ENCODE measurements at places on chromosomes 5 and 9. TPM values are rescaled to one million over a fixed set of nuclear protein-coding genes. Genes with fewer than 3 reads are reported as not detected.
A peak's percentile ranks its signal among the peaks of the same experiment; 100 is the strongest.

- no peak for DNase-seq
These were observed 81.0 kb upstream of the ZBTB43 start for GRCh38 chr9:126723807-126724172.

- DNase-seq, result no peak
These were observed 18.1 kb upstream of the WWC1 start for GRCh38 chr5:168273056-168273980.

ANKRD31 gene
- total RNA-seq, result not detected

BAAT gene
- not detected for total RNA-seq

GRCh38 chr5:91293131-91293530, 90.0 kb downstream of the ARRDC3 start:
- no peak for DNase-seq

PCDHA9 gene
- total RNA-seq, result not detected

DIPK1B gene
- 22.3 TPM for total RNA-seq

- DNase-seq, result no peak
These were observed 12.5 kb downstream of the TRIM7 start for GRCh38 chr5:181192337-181193046.

- no peak for DNase-seq
These were observed 19.9 kb upstream of the ADRB2 start for GRCh38 chr5:148806520-148806931.

- no peak for DNase-seq
These were observed 6.5 kb downstream of the MCIDAS start for GRCh38 chr5:55220433-55221185.

DNA sequence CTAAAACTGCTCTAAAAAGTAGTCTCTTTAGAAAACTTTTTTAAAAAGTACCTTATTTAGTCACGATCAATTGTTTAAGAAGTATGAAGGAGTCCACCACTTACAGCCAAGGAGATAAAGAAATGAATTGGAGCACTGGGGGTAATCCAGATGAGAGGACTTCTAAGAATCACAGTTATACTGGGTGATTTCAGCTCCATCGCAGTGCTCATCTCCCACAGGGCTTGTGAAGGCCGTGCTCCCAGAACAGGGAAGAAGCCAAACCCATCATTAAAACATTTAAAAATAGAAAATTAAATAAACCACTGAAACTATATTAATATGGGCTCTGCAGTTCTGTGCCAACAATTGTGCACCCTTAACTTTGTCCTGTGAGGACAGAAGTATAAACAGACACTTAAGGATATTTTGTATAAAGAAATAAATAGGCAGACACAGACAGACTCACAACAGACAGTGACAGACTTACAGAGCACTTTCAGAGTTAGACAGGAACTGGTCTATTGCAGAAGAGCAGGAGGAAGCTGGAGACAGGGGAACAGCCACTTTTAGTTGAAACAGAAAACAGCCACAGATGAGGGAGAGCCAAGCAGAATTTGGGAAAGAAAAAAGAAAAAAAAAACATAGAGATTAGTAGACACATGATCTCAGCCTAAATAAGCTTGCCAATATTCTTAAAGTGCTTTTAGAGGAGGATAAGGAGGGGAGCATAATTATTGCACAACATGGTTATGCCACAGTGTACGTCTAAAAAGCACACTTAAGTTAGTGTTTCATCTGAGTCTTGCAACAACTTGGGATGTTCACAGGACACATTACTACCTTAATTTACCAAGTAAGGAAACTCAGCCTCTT, 81.8 kb downstream of the FBXO38 start:
- no peak for DNase-seq

DNA sequence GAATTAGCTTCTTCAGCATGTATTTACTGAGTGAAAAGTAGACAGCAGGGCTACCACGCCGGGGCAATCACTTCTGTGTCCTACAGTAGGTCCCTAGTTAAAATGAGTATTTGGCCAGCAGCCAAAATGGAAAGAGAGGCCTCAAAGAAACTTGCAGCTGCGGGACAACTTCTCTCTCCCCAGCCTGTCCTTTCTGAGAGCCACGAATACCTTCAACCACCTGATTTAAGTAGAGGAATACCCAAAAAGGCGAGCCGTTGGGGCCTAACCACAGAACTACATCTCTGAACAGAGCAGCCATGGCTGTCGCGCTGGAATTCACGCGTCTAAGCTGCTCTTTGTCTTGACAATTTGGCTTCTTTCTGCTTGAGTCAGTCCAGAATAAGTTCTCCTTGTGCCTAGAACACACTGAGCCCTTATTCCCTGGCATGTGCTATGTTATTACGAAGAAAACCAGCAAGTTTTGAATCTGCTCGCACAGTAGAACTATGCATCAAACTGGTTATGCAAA, 43.8 kb upstream of the GOLPH3 start:
- DNase-seq, result peak; percentile 38

PTGER4 gene
- 6.6 TPM for total RNA-seq

GRCh38 chr9:88747768-88748167, 212.8 kb downstream of the NXNL2 start:
- peak; percentile 45 for DNase-seq

DNA sequence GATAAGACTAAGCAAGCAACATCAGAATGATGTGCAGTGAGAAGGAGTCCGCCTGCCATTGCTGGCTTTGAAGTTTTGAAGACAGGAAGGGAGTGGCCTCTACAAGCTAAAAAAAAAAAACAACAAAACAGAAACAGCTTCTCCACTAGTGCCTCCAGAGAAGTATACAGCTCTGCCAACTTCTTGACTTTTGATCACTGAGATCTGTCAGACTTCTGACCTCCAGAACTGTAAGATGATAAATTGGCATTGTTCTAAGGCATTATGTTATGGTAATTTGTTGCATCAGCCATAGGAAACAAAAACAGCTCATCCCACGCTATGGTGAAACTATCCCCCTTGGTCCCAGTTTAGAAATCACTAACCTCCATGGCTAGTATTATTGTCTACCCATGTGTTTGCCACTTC, 131.0 kb upstream of the VCAN start:
- no peak for DNase-seq

DNA sequence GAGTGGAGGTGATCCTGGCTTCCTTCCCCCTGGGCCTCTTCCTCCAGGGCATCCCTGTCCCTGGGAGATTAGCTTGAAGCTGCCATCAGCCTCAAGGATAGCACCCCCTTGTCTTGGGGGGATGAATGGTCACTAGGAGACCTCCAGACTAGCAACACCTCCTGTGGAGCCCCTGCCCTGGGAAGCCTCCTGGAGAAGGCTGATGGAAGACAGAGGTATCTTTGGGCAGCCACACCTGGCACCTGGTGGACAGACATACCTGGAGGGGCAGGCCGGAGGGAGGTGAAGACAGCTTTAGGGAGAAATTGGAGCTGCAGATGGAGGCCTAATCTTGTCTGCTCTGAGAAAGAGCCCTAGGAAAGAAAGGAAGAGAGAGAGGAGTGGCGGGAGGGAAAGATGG, 9.0 kb upstream of the TTLL11 start:
- DNase-seq, result no peak

DNA sequence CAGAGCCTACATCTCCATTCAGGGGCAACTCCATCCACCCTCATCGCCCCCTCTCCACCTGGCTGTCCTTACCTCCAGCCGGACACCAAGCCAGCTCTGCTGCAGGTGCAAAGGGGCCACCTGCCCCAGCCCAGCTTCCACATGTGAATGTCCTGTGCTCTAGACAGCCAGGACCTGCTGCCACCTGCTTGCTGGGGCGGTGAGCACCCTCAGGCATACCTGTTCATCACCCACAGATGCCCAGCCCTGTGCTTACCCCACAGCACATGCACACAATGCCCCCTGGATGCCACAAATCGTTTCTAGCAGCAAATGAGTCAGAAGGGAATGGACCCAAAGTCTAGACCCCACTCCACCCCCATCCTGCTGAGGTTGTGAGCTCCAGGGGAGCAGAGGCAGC, 13.3 kb upstream of the NKD2 start:
- DNase-seq, result no peak

GRCh38 chr5:10538103-10538788, 25.6 kb upstream of the ANKRD33B start:
- DNase-seq, result no peak

GRCh38 chr5:8919096-8919495, 626.8 kb downstream of the SEMA5A start:
- no peak for DNase-seq

IL9 gene
- not detected for total RNA-seq

DNA sequence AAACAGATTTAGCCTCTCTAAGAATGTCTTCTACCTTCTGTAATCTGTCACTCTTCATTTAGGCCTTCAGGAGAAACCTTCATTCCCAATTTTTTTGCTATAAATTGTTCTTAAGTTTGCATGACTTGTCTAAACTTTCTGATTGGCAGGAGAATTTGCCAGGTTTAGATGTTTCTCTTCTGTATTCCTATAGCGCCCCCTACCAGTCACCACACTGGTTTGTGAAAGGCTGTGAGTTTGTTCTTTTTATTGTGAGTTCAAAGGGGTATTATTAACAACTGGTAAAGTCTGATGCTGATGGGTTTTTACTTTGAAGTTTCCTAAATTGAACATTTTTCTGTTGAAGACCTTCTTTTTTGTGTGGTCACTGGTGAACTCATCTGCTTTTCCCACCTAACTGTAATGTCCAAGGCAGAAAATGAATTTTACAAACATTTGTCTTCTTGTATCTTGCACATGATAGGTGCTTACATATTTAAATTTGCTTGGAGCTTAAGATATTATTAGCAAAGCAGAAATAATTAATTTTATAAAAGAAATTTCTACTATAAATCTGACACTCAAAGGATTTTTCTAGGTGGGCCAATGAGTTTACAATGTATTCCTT, 18.4 kb upstream of the F2RL2 start:
- peak; percentile 41 for DNase-seq

SLC34A1 gene
- total RNA-seq, result not detected

DNA sequence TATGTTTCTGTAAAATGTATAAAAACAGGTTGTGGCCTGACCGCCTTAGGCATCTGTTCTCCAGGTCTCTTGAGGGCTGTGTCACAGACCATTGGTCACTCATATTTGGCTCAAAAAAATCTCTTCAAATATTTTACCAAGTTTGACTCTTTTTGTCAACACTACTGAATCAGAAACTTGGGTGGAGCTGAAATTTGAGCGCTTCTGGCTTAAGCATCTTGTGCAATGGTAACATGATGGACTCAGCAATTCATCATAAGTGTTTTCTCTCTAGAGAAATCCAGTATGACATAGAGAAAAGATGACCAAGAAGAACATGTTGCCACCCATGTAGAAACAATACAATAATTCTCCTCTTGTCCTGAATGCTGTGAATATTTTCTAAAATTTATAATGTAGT, 387.9 kb downstream of the MAT2B start:
- DNase-seq, result no peak

NR6A1 gene
- 1.9 TPM for total RNA-seq

DNA sequence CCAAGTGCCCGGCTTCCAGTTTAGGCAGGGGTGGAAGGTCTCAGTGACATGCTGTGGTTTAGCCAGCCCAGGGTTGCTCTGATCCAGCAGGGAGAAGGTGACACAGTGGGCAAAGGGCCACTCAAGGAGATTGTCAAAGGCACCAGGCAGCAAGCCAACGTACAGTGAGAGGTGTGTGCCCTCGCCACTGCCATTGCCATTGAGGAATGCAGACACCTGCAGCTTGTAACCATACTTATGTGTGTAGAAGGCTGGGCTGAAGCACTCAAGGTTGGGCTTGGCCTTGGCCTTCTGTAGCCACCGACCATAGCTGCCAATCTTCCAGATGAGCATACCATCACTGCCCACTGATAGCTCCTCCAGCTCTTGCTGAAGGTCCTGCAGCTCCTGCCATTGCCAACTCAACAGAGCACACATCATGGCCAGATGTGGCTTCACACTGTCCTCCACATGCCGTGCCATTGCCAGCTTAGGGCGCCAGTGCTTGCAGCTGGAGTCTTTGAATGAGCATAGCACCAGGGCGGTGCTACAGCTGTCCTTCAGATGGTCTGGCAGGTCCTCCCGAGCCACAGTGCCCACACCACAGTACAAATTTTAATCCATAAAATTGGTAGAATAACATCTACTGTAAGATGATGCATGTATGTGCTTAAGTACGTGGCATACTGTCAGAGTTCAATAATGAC, 59.7 kb upstream of the HMHB1 start:
- peak; percentile 37 for DNase-seq

- DNase-seq, result peak; percentile 40
These were observed 321.5 kb upstream of the CLINT1 start for GRCh38 chr5:158180407-158180806.

Data from left ventricle myocardium superior (tissue), 1 donor.